GM10248 (cell line): ENCODE measurements at places on chromosomes 4 and X.

DNA sequence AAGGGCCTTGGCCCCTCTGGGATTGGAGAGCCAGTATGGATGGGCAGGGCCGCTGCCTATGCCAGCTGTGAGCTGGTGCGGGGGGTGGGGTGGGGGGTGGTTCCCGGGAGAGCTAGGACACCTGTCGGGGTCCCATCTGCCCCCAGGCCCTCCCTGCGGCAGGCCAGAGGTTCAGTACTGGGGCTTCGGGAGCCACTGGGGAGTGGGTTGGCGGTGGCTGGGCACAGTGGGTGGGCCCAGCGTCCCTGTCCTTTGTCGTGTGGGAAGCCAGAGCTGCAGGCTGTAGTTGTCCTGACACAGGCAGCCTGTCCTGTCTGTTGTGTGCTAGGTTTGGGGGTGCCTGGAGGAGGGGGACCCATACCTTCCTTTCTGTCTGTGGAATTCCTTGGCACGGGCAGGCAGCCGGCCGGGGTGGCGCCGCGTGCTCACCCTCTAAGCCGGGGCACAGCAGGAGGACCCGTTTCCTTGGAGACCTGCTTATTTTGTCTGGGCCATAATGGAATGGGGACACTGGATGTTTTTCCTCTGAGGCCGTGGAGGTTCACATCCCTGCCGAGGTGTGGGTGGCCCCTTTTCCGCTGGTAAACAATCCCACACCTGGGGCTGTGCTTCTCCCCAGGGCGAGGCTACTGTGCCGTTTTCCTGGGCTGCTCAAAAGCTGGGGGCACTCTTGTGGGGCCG lies 14.8 kb downstream of the DOK7 start:
- no peak for DNase-seq

DNA sequence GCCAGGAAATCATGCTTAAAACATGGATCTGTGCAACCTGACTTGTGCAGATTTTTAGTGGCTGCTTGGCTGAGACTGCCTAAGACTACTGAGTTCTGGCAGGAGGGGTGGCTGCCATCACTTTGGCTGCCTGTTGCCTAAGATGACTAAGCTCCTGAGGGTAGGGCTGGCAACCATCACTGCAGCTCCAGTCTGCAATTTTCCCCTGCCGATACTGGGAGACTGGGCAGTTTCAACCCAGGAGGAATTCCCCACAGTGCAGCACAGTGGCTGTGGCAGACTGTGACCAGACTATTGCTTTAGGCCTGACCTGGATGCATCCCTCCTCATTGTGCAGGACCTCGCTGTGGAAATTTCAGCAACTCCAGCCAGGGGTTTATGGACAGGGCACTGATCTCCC lies 544.9 kb downstream of the ANKRD50 start:
- no peak for DNase-seq

GRCh38 chr4:85707611-85708010 lies 232.7 kb downstream of the ARHGAP24 start:
- DNase-seq, result no peak

- no peak for DNase-seq
Measured at GRCh38 chr4:164579270-164579942, 174.5 kb upstream of the SMIM31 start.

- no peak for DNase-seq
Measured at GRCh38 chr4:89752932-89753598, 83.9 kb downstream of the SNCA start.

DNA sequence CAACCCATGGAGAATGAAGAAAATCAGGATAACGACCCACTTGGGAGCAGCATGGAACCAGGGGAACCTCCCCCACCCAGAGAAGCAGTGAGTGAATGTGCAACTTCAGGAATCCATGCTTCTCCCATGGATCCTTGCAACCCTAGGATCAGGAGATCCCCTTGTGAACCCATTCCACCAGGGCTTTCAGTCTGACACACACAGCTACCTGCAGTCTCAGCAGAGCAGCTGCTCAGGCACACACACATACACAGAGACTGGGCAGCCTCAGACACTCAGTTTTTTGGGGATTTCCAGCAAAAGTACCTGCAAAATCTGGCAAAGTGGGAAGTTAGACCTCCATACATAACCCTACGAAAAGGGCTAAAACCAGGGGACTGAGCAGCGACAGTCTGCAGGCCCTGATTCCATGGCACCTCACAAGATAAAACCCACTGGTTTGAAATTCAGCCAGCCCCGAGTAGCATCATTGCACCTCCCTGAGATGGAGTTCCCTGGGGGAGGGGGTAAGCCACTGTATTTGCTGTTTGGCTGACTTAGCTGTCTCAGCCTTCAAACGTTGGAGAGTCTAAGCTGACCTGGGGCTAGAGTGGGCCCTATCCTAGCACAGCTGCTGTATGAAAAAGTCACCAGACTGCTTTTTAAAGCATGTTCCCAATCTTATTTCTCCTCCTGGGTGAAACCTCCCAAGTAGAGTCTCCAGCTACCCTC lies 737.5 kb upstream of the NDST4 start:
- no peak for DNase-seq

GRCh38 chrX:1595711-1596060 lies 4.3 kb downstream of the AKAP17A start:
- no peak for DNase-seq

DNA sequence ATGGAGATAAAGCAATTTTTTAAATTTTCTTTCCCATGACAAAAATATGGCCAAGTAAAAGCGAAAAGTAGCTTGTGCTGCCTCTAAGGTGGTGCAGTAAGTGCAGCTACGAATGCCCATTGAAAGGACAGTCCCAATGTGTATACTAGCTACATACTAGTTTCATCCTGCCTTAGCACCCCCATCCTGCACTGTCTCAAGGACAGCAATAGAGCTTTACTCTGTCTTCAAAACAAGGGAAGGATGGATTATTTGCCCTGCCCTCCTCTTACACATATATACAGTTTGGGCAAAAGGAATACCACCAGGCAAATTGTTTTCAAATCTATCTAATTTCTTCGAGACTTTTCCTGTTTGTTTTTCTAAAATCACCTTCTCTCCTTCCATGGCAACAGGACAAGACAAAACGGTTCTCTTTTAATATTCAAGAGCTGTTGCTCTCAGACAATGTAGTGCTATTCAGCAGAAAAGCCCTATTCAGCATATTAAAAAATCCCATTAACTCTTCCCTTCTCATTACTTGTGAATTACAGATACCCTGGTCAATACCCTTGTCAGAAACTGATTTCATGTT lies 75.1 kb upstream of the SLC7A11 start:
- DNase-seq, result no peak

- DNase-seq, result peak; percentile 14
Measured at GRCh38 chr4:26402458-26402857, 81.6 kb downstream of the RBPJ start.

DNA sequence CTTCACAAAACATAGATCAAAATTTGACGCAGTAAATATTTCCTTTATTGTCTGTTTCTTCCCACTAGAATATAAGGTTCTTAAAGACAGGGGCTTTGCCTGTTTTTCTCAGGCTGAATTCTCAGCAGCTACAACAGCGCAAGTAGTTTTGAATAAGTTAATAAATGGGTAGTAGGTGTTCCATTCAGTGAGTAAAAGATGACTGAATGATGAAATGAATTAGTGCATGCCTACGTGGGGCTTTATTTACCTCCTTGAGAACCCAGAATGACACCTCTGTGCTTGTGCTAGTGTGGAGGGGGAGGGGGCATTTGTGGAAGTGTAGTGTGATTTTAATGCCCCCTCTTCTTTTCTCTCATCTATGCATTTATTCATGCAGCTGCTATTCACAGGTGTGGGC lies 278.9 kb downstream of the FBXW7 start:
- DNase-seq, result no peak

- peak; percentile 33 for DNase-seq
Measured at GRCh38 chrX:115561605-115562479, 868 bp downstream of the PLS3 start.

DNA sequence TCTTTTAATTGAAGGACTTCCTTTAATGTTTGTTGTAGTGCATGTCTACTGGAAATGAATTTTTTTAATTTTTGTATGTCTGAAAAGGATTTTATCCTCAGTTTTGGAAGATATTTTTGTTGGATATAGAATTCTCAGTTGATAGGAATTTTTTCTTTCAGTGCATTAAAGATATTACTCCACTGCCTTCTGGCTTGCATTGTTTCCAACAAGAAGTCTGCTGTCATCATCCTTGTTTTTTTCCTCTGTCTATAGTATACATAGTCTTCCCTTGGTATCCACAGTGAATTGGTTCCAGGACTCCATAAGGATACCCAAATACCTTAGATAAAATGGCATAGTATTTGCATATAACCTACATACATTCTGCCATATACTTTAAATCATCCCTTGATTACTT lies 33.5 kb downstream of the SCD5 start:
- no peak for DNase-seq

DNA sequence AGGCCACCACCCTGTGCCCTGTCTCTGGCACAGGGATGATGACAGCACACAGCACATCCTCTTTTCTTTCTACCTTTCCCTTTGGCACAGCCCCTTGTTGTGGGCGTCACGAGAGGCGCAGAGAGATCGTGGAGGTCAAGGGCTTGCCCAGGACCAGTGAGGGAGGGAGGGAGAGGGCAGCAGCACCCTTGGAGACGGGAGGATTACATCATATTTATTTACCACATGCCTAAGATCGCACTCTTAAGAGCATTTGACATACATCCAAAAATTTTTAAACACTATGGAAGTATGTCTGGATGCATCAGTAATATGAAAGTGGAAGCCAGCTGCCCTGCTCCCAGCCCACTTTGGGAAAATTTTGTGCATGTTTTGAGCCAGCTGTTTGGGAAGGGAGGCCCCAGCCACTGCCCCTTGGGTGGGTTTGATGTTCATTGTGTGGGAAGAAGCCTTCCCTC lies 12.7 kb downstream of the WFS1 start:
- no peak for DNase-seq

GRCh38 chr4:168362025-168362401 lies 43.5 kb upstream of the DDX60 start:
- DNase-seq, result no peak

DNA sequence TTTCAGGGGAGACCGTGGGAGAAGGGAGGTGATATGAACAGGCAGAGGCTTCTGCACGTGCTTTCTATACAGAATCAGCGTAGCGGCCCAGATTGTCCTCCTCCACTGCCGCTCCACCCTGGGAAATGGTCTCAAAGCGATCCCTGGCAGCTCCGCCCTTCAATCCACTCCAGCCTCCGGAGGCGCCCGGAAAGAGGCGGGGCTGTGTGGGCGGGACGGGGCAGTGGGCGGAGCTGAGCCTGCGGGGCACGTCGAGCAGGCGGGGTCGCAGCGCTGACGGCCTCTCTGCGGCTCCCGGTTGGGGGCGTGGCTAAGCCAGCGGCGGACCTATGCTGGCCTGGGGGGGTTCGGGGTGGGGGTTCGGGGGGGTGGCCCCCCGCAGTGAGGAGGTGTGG lies 210 bp upstream of the SMIM10L2A start:
- peak; percentile 83 for DNase-seq

DNA sequence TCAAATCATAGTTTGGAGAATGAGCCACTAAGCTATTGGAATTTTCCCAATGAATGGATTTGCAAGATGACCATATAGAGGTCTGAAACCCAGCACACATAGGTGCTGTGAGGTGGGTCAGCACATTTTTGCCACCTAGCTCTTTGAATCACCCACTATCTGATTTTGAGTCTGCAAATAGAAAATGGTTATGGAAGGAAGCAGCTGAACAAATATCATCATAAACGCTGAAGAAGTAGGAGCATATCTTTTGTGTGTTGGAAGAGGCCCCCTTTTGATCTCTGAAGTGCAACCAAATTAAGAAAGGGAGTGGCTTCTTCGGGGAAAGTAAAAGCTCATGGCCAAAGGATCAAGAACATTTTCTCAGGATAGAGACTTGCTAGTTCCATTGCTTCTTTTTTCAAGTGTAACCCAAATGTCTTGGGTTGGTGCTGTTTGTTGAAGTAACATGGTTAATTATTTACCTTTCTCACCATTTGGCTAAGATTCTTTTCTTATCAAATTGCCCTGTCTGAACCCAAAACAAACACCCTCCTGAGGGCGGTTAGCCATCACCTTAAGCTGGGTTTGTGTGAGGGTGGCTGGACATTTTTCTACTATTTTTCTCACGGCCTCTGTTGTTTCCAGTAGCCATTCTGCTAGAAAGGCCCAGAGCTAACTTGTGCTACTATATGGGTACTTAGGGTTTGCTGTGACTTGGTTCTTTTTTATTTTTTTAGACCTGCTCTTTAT lies 18.4 kb upstream of the SORBS2 start:
- DNase-seq, result no peak

DNA sequence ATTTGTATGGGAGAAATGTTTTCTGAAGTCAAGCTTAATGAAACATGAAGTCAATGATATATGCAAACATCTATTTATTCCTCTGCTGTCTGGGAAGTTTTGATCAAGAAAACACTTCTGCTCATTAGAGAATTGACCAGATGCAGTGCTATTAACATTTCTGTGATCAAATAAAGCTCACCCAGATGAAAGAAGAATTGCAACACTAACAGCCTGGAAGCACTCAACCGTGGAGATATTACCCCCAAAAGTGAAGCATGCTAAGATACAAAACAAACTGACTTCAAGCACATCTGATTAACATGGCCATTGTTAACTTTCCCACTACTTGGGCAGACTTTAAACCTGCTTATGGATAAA lies 73.7 kb upstream of the GUCY1A1 start:
- DNase-seq, result no peak

DNA sequence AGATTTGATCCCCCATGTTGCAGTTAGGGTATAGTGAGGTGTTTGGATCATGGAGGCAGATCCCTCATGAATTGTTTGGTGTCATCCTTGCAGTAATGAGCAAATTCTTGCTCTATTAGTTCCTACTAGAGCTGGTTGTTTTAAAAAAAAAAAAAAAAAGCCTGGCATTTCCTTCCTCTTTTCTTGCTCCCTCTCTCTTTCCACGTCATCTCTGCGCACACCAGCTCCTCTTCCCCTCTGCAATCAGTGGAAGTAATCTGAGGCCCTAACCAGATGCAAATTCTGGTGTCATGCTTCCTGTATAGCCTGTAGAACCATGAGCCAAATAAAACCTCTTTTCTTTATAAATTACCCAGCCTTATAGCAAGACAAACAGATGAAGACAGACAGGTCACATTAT lies 24.5 kb downstream of the WDR17 start:
- no peak for DNase-seq

GRCh38 chr4:23260511-23260910 lies 567.8 kb downstream of the GBA3 start:
- DNase-seq, result no peak

- no peak for DNase-seq
Measured at GRCh38 chrX:12401252-12401651, 263.0 kb downstream of the FRMPD4 start.

DNA sequence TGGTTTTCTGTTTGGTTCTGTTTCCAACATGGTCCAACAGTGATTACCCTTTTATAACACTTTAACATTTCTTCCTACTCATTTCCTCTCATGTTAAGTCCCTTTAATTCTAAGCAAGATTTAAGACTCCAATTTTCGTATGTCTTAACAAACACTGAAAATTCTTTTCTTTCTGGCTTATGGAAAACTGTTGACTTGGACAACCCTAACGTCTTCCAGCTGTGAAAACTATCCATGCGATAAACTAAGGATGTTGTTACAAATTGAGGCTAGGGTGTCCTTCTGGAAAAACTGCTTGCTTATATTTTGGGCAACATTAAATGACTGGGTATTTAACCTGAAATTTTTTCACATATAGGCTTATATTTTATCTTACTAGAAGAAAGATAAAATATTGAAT lies 33.9 kb upstream of the RTL3 start:
- DNase-seq, result no peak
